ENCODE measurements at places on chromosomes 4 and X.
A peak's percentile ranks its signal among the peaks of the same experiment; 100 is the strongest.

DNA sequence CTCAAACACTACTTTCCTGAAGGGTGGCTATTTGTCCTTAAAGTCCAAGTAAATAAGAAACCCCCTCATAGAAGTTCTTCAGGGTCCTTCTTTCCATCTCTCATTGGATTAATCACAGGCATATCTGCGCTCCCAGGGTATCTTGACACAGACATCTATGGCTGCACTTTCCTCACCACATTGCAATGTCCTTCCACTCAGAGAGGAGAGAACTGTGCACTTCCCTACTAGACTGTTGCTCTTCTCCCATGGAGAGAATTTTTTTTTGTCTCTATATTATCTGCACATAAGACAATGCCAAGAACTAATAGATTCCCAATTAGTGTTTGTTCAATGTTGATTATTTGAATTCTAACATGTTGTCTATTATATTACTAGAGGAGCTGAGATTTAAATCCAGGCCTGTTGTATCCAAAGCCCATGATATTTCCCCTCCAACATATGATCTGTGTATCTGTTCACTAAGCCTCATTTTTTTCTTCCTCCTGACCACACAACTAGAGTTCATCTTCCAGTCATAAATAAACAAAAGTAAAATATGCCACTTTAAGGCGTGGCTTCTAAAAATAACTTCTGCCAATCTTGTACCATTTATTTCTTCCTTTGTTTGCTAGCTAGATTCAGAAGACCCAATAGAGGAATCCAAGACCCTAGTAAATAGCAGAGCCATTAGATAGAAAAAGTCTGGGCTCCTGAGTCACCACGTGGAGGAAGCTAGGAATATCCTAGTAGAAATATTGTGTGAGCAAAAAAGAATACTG lies 61.5 kb upstream of the FAM241A start:
- no peak for DNase-seq

- no peak for DNase-seq
Observed at GRCh38 chrX:29890004-29890403, 325.4 kb upstream of the MAGEB2 start.

DNA sequence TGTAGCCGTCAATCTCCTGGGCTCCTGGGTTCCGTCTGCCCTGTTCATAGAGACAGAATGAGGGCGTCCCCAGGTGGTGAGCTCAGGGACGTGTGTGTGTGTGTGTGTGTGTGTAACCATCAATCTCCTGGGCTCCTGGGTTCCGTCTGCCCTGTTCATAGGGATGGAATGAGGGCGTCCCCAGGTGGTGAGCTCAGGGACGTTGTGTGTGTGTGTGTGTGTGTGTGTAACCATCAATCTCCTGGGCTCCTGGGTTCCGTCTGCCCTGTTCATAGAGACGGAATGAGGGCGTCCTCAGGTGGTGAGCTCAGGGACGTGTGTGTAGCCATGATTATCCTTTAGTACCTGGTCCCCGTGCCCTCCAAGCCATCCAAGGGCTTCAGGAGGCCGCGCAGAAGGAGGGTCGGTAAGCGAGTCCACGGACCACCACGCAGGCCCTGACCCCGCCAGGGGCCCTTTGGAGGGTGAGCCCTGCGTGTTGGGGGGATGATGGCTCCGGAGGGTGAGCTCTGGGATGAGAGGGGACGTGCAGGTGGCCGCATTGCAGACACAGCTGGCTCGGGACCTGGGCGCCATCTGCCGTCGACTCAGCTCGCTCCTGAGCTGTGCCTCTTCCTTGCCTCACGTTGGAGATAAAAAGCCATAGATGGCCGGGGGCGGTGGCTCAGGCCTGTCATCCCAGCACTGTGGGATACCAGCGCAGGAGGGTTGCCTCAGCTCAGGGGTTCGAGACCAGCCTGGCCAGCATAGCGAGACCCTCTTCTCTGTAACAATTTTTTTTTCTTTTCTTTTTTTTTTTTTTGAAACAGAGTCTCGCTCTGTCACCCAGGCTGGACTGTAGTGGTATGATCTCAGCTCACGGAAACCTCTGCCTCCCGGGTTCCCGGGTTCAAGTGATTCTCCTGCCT lies 5.4 kb upstream of the GTPBP6 start:
- DNase-seq: peak; percentile 55

DNA sequence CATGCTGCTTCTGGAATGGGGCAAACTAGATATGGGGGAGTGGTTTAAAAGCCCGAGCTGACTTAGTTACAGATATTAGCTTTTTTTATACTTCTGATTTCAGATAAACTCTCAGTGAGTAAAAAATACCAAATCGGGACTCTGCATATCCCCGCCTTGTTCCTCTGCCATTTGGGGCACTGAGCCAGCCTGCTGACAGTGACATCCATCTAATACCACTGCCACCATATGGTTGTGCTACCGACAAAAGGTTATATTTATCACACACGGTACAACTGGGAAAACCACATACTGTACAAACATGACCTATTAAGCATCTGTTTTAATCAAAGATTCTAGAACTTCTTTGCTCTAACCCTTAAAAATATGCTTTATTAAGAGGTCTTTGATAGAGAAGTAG lies 78.7 kb downstream of the GALNT7 start:
- no peak for DNase-seq

DNA sequence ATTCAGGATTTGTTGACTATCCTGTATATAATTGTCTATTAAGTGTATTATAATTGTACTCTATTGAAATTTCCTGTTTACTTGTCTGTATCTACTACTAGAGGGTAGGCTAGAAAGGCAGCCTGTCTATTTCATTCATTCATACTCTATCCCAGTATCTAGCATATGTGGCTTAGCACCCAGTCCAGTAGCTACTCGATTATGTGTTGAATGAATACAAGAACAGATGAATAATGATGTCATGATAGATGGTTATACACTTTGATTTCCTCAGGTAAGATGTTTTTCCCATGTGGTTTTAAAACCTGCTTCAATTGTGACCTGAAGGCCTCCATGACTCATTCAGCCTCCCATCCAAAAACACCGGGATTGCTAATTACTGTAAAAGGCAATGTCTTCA lies 68.0 kb downstream of the IL21 start:
- no peak for DNase-seq

DNA sequence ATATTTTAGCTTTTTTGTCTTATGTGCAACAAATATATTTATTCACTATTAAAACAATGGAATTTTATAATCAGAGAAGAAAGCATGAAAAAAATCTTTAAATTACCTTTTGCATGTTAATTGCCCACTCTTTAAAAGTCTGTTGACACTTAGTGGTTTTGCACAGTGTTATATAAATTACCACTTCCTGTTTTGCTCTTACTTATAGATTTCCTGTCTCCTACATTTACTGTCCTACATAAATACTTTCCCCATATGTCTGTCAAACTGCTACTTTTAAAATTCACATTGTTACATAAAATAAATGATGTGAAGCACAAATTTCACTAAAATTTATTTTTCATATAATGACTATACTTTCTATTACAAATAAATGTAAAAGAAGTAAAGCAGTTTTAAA lies 161.1 kb upstream of the NDST4 start:
- DNase-seq: peak; percentile 16

DNA sequence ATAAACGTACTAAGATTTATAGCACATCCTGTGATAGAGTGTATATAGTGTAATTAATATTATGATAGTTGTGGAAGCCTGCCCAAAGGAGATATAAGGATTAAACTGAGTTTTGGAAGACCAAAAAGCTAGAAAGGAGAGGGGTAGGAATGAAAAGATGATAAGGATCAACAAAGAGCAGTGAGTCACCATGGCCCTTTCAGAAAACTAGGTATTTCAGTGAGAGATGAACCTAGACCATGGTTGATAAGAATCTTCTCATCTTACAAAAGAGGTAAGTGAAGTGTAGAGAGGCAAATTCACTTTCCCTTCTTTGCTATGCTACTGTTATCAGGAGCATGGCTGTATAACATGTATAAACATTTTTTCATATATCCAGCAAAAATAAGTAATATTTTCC lies 133.8 kb upstream of the PLAC1 start:
- DNase-seq: no peak

GRCh38 chr4:101370663-101371210 lies 23.4 kb upstream of the PPP3CA start:
- no peak for DNase-seq

DNA sequence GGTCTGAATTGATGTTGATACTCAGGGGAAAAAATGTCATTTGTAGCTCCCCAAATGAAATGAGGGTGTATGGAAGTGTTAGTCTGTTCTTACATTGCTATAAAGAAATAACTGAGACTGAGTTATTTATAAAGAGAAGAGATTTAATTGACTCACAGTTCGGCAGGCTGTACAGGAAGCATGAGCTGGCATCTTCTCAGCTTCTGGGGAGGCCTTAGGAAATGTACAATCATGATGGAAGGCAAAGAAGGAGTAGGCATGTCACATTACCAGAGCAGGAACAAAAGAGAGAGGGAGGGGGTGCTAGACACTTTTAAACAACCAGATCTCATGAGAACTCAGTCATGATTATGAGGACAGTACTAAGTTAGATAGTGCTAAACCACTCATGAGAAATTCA lies 1199.9 kb upstream of the DIAPH2 start:
- no peak for DNase-seq

GRCh38 chrX:18542131-18542530 lies 116.7 kb downstream of the CDKL5 start:
- DNase-seq: no peak

DNA sequence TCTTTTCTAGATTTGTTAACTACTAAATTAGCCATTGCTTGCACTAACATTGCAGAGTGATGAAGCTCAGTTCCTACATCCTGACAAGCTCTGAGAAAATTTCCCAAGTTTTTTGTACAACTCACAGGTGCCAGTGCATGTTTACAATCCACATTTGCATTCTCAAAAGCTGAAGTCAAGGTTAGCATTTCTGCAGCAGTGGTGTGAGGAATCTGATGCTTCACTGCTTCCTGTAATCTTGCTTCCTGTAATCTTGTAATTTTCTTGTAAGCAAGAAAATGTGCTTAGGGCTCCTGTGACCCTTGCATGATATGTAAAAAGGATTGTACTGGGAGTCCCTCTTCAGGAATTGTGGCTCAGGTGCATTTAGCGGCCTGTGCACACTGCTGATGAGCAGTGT lies 207.4 kb upstream of the CXCL13 start:
- no peak for DNase-seq

GRCh38 chr4:4889781-4890180 lies 30.3 kb downstream of the MSX1 start:
- DNase-seq: no peak

DNA sequence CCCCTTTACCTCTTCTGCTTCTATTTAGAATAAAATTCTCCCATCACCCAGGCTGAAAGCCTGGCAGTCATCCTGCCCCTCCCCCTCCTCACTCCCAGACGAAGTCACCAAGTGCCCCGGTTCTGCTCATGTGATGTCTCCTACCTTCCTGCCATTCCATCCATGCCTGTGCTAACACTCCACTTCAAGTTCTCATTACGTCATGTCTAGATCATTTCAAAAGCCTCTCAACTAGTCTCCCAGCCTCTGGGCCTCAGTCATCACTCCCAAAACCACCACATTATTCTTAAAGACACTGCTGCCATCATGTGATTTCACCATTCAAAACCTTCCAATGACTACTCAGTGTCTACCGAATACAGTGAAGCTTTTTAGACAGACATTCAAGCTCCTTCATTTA lies 17.2 kb upstream of the HOPX start:
- DNase-seq: no peak

DNA sequence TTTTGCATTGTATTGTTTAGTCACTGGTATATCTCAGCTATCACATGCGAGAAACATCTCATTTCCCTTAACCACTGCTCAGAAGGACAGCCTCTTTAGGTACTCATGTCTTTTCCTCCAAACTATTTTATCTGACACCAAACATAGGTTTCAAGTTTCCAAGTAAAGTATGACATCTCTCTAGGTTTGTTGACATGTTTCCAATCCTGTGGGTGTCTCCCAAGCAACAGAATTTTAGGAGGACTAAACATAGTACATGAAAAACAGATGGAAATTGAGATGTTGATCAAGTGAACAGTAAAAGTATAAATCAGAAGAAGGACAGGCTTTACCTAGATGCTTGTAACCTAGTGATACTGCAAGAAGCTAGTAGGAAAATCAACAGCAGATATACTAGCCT lies 371.4 kb downstream of the DTHD1 start:
- no peak for DNase-seq

GRCh38 chr4:168877511-168878491 lies 132.3 kb downstream of the CBR4 start:
- DNase-seq: peak; percentile 4

DNA sequence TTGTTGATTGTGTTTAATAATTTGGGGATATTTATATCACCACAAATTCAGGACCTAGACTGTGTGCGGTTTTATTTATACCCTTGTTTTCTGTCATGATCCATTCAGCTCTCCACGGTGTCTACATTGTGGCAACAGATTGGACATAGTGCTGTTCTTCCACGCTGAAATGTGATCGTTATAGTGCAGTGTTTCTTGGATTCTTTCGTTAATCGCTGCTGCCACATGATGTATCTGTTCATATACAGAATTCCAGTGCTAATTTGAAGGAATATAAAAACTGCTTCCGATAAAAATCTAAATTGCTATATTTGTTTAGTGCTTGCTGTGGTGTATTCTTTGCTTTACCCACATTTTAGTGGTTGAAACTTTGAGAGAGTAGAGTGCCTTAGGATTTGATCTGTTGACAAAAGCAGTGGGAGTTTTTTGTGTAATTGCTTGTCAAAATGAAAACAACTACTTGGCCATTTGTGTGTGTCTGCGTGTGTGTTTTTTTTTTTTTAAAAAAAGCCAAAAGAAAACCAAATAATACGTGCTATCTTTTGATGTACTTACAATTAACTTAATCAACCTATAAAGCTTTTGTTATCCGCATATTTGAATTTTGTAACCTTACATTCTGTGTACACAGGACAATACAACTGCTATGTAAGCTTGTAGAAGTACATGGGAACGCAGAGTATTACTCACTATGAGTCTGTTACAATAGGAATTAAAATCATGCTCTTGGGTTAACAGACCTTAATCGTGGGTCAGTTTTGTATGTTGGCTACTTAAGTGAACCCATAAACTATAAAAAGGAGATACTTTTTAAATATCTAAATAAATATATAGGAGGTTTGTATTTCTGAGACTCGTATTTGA lies 353.3 kb downstream of the ARHGAP24 start:
- DNase-seq: no peak

DNA sequence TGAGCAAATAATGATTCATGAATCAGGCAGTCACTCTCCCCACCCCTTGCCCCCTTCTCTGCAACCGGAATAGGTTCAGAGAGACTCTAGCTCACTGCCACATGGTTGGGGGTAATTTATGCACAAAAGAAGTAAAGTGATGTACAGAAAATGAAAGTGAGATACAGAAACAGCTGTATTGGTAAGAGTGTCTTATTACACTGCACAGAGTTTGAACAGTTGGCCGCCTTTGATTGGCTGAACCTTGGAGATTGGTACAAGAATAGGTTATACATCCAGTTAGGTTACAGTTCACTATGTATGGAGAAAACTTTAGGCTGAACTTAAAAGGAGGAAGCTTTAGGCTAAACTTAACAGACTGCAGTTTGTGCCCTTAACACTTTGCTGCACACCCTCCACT lies 34.6 kb upstream of the DIAPH2 start:
- no peak for DNase-seq

- no peak for DNase-seq
Observed at GRCh38 chr4:22500128-22500611, 15.7 kb downstream of the ADGRA3 start.

- no peak for DNase-seq
Observed at GRCh38 chr4:66372706-66373105, 702.4 kb upstream of the EPHA5 start.

Measured in CD4-positive, alpha-beta T cell treated with Interleukin-21 for 1 hour (primary cell).